ENCODE measurements at places on chromosomes 1 and 21. TPM values are rescaled to one million over a fixed set of nuclear protein-coding genes. Genes with fewer than 3 reads are reported as not detected.

GRCh38 chr1:2617971-2618470 is 14.8 kb downstream of the MMEL1 start:
- no peak for DNase-seq

DNA sequence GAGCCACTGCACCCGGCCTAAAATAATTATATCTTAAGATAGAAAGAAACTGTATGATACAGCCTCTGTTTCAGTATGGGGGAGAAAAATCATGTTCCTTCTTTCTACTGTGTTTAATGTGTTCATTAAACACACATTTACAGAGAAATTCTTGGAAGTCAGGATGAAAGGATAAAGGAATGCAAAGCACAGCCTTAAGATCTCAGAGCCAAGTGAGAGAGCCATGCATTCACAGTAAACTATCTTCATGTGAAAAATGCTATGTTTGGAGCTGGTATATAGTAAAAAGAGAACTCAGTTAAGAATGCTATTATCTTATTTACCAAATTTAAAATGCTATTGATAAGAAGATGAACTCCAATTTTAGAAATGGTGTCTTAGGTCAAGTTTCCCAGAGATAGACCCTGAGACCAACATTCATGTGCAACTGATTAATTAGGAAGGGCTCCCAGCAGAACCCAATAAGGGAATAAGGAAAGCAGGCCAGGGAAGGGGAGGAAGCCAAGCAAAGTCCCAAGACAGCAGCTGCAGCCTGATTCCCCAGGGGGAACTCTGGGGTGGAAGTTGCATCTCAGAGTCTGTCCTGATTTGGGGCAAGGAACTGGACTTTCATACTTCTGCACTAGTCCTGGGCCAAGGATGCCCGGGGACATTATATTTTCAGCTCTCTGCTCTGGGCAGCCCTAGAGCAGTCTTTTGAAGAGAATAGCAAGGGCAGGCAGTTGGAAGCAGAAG is 130.0 kb upstream of the ZNF648 start:
- peak; percentile 58 for DNase-seq

DNA sequence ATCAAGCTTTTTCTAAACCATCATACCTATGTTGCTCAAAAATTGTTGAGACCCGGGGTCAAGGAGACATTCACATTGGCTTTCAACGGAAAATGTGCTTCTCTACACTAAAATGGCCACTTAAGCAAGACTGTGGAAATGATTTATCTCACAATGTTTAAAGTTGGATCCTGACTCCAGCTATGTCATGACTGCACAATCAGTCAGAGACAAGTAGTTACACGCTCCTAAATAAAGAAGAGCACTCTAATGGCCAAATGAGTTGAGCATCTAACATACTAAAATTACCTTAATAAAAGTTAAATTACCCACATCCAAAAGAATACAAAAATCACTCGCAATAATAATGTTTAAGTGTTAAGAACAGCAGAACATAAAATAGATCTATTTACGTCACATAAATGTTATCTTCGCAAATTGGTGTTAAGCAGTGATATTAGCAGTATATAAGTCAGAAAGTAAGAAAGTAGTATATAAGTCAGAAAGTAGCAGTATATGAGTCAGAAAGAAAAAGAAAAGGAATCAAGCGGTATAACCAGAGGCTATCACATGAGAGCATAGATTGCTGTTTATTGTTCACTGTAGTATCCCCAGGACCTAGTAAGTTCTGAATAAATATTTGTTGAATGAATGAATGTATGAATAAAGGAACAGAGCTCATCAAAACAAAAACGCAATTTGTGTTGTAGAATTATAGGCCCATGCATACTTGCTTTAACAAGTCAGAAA is 28.4 kb downstream of the ZNF281 start:
- no peak for DNase-seq

- no peak for DNase-seq
These were observed 354.4 kb downstream of the RYR2 start for GRCh38 chr1:237396426-237396825.

The RORC gene
- not detected for total RNA-seq

The NPPA gene
- not detected for total RNA-seq

The LAD1 gene
- 2.2 TPM for total RNA-seq

The SELENBP1 gene
- 17.9 TPM for total RNA-seq

The EDARADD gene
- total RNA-seq = not detected

The CFAP45 gene
- total RNA-seq = 1.2 TPM
